ENCODE measurements at places on chromosomes 2 and 18. TPM values are rescaled to one million over a fixed set of nuclear protein-coding genes. Genes with fewer than 3 reads are reported as not detected.

Gene TMX3
- 42.1 TPM for total RNA-seq

Gene PARD3B
- total RNA-seq, result 27.7 TPM

Gene CTNNA2
- total RNA-seq, result 0.96 TPM

Gene SMCHD1
- 165 TPM for total RNA-seq

Gene ATP6V1C2
- 0.72 TPM for total RNA-seq

Gene NYAP2
- total RNA-seq, result 0.96 TPM

Gene HAT1
- total RNA-seq, result 43.3 TPM

Gene SCYGR5
- total RNA-seq, result not detected

Gene POU3F3
- not detected for total RNA-seq

Gene LAMA3
- 50.6 TPM for total RNA-seq

Gene CNGA3
- 1.2 TPM for total RNA-seq

Gene SIX3
- not detected for total RNA-seq

Gene TACR1
- total RNA-seq, result 8.2 TPM

Gene SLC30A3
- total RNA-seq, result 5.5 TPM

Gene EFR3B
- 4.3 TPM for total RNA-seq

Gene CDH19
- total RNA-seq, result 6.7 TPM

Gene NXPH2
- not detected for total RNA-seq

Gene LDLRAD4
- 104 TPM for total RNA-seq

Gene NDC80
- total RNA-seq, result 6.3 TPM

Gene STPG4
- 8.4 TPM for total RNA-seq

Gene IKZF2
- 26.5 TPM for total RNA-seq
